ENCODE measurements at places on chromosomes 11 and 22.

GRCh38 chr22:35033635-35034296, 32.2 kb upstream of the ISX start:
- no peak for DNase-seq

DNA sequence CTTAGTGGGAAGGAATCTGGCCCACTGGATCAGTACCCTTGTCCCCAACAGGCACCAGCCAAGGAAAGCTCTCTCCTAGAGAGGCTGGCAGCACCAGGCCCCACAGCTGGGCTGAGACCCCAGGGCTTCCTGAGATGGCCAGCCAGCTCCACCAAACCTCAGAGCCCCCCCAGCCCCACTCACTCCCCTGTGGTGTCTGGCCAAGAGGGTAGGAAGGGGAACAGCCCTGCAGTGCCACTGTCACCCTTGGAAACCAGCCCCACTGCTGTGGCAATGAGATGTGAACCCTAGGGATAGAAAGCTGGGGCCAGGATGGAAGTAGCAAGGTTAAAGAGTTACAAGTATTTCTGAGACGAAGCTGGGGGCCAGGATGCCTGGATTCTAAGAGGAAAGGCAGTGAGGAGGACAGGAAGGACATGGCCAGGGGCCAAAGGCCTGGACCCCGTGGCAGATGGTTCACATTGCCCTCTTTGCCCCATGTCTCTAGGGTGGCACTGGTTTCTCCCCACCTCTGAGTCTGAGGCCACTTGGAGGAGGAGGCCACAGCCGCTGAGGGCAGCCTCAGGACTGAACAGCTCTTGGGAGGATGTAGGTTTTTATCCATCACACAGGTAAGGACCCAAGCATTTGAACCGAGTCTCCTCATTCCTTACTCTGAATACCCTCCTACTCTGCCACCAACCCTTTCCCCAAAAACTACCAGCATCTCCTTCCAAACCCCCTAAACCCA, 28.8 kb downstream of the NRXN2 start:
- DNase-seq: no peak

GRCh38 chr11:47899801-47900200, 51.7 kb upstream of the NUP160 start:
- no peak for DNase-seq

DNA sequence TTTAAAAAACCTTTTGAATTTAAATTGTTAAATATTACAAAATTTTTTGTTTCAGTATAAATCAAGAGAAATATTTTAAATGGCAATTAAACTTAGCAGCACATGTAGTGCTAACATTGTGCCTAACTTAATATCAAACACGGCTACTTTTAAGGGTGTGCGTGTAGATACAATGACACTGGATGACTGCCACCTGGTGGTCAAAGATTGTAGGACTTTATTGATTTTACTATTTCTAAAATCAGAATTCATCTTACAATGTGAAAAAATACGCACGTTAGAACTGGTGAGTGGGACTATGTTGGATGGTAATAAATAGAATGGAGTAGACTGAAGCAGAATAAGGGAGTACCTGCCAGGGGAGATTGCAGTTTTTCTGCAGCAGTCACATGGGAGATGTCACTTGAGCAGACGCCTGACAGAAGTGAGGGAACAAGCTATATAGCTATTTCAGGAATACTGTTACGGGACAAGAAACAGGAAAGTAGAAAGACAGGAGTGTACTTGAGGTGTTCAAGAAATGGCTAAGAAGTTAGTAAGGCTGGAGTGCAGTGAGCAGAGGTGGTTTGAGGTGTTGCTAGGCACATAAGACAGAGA, 52.9 kb downstream of the UVRAG start:
- peak; percentile 95 for DNase-seq

- peak; percentile 85 for DNase-seq
Observed at GRCh38 chr11:32829680-32830412, at the start of gene PRRG4. Gene PRRG4 (plus strand): TSS chr11:32829927. CDS start chr11:32830530, 603 bp downstream.

DNA sequence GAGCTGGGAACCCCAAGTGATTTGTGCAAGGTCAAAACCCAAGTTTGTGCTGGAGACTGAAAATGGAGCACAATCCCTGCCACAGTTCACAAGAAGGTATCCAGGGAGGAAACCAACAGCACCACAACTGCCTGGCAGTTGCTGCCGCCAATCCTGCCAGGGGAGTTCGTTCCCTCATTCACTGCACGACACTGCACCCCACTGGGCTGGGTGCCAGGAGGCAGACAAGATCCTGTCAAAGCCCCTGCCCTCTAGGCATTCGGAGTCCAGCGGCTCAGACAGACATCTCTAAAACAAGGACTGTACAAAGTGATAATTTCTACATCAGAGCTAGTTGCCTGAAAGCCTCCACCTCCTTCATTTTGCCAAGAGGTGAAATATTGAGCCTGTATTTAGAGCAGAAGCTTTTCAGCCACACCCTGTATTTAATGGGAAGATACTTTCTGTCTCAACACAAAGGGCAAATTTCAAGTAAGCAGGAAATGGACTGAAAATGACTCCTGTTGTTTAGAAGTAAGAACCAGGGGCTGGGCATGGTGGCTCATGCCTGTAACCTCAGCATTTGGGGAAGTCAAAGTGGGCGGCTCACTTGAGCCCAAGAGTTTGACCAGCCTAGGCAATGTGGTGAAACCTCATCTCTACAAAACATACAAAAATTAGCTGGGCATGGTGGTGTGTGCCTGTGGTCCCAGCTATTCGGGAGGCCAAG, 277.4 kb upstream of the NARS2 start:
- no peak for DNase-seq

- DNase-seq: no peak
Observed at GRCh38 chr11:2565447-2566222, 120.8 kb downstream of the KCNQ1 start.
